NCI-H1105 treated with DMSO at 0.1 percent for 48 hours (cell line): ENCODE measurements at places on chromosomes 3 and 15.

GRCh38 chr15:101394654-101395053 lies 94.9 kb downstream of the PCSK6 start:
- no peak for DNase-seq

- DNase-seq: no peak
These were observed 29.6 kb upstream of the SECISBP2L start for GRCh38 chr15:49075881-49076280.

DNA sequence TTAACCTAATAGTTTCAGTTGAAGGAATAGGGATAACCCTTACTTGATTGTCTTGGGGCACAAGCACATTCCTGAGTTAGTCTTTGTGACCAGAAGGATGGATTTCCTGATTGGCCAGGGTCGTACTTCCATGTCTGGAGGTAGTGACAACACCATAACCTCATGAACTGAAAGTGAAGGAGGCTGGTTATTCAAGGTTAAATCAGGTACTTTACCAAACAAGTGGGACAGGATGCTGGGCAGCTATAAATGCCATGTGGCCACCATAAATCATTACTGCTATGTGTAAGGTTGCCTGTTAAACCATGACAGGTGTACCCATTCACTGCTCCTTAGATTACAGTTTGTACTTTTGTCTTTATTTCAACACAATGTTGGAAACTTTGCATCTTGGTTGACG lies 128.3 kb upstream of the SAMMSON start:
- no peak for DNase-seq

DNA sequence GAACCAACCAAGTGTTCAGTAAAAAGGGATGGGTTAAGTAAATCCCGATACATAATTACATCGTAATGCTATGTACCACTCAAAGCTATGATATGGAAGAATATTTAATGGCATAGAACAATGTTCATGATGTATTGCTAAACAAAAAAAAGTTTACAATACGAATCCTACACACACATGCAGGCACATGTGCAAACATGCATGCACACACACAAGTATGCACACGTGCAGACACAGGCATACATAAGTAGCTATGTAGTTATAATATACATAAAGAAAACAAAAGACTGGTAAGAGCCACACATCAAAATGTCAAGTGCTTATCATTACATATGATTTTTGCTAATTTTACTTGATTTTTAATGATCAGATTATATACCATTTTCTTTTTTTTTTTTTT lies 74.2 kb downstream of the ARRDC4 start:
- DNase-seq: no peak

- no peak for DNase-seq
These were observed 45.1 kb downstream of the MFSD1 start for GRCh38 chr3:158846803-158847451.

- no peak for DNase-seq
These were observed 5.4 kb downstream of the ANKRD63 start for GRCh38 chr15:40277471-40277870.

GRCh38 chr3:37700466-37701248 lies 161.0 kb upstream of the CTDSPL start:
- DNase-seq: no peak

GRCh38 chr15:79943820-79944219 lies 27.2 kb downstream of the BCL2A1 start:
- no peak for DNase-seq

DNA sequence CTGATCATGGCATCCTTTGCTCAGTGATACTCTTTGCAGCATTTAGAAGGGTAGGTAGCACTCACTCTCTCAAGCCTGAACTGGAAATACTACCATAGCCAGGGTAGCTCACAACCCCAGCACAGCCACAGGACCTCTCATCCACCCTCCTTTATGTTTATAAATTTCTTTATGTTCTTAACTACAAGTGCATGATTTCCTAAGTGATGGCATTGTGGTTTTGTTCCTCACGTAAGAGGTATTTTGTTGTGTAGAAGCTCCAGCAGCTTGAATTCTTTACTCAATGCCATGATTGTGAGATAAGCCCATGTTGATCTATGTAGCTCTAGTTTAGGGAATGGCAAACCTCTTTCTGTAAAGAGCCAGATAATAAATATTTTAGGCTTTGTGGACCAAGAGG lies 7.9 kb upstream of the RTP3 start:
- no peak for DNase-seq

DNA sequence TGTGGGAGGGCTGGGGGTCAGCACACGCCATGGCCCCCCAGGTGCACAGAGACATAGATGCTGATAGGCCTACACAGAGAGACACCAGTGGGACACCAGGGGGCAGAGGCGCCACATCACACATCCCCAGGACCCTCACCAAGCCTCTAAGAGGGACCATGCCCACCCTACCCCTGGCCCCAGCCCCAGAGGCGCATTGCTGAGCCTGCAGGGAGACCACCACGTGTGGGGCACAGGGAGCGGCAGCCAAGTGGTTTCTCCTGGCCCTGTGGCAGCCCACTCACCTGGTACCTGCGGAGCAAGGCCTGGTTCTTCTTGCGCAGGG lies 1.2 kb downstream of the CCDC9B start:
- no peak for DNase-seq

GRCh38 chr3:66673293-66673692 lies 172.5 kb upstream of the LRIG1 start:
- no peak for DNase-seq

DNA sequence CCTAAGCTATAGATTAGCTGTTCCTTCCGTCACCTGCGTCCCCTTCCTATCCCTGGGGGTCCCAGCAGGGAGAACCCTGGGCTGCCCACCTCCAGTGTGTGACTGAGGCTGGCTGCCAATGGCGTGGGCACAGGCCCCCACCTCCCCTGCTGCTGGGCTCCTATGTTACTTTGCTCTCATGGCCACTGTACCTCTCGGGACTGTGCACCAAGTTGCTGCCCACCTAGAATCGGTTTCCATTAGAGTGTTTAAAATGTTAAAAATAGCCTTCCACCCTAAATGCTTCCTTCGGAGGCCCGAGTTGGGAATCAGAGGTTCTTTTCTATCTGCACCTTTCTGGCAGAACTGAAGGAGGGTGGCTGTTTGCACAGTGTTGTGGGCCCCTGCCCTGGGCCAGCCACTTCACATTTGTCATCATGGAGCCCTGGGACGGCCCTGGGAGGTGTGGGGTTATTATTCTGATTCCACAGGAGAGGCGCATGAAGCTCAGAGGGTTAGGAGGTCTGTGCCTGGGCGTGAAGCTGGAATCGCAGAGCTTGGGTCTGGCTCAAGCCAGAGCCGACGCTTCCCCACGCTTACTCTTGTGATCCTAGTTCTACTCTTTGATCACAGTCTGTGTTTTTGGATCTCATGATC lies 29.1 kb downstream of the IRAK2 start:
- DNase-seq: no peak

DNA sequence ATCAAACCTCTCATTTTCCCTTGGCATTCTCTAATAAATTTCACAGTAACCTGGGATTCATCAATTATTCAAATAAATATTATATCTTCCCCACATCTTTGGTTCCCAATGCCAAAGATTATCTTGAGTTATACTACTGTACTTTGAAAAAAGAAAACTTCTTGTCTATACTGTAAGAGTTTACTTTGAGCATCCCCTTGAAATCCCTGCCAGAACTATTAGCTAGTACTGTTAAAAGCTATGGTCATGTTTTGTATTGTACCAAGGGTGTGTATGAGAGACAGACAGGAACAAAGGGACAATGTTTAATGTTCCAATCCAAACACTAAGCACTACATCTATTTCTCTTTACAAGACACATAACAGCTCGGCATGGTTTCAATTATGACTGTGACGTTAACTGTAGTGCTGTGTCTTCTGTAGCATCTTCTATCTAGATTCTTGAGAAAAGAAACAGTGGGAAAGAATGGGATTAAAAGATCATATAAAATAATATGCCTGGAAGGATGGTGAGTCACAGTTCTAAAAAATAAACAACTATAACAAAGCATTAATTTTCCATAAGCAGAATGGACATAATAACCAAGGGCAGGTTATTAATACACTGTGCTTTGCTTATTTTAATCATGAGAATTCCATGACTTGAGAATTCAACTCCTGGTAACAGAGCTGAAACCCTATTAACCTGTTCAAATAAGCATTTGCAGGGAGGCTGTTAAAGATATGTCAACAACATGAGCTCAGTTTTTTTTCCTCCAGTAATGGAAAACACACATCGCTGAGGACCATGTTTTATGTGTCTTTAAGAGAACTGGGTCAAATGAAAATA lies 71.1 kb downstream of the ALDH1A2 start:
- no peak for DNase-seq

GRCh38 chr15:57504599-57504940 lies 87.1 kb upstream of the MYZAP start:
- no peak for DNase-seq

GRCh38 chr15:37550360-37551024 lies 383.9 kb upstream of the TMCO5A start:
- DNase-seq: no peak

DNA sequence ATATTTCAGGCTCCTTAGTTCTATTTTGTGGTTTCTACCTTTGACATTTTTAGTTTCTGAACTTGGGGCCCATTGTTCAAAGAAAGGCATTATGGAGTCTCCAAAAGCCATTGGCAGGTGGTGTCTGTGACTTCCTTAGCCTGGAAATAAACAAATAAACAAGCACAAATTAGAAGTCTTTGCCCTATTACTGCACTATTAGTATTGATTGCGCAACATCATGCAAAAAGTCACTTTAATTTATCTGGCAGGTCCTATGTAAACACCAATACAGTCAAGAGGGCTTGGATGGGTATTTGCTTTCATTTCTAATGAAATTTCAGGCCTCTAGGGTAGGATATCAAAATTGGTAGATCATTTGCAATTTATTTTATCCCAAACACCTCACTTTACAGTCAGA lies 85.6 kb downstream of the LPP start:
- peak; percentile 26 for DNase-seq

GRCh38 chr3:9435316-9435715 lies 37.9 kb downstream of the SETD5 start:
- DNase-seq: no peak

- no peak for DNase-seq
These were observed 185.9 kb upstream of the NSMCE3 start for GRCh38 chr15:29455530-29455929.

DNA sequence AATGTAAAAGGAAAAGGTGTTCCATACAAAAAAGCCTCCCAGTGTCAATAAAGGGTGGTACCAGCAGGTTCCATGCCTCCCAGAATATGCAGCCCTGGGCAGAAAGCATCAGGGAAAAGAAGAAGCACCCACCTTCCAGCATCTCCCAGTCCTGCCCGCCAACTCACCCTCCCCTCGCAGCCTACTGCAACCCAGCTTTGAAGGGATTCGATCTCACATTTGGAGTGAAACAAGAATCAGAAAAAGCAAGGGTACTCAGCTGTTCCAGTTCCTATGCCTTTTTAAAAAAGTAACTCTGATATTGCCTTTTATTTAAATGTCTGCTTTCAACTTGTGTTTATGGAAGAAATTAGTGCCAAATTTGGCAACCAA lies 166.9 kb downstream of the ADAMTS17 start:
- no peak for DNase-seq

- DNase-seq: no peak
These were observed 97.2 kb upstream of the LRRFIP2 start for GRCh38 chr3:37271611-37272010.

GRCh38 chr15:77426871-77427270 lies 6.2 kb downstream of the HMG20A start:
- no peak for DNase-seq

DNA sequence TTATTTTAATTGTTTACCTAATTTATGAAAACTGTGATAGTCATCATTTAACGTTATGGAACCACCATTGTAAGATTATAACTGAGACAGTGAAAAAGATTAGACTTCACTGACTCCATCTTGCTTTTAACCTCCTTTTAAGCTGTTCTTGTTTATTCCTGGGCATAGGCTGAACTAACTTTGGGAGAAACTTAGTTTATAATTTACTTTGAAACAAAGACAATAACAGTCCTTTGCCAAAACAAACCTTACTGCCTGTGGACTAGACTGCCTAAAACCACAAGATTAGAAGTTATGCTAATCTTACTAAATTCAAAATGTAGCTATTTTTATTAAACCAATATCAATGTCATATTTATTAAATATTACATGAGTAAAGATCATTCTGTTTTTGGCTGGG lies 44.3 kb upstream of the TMEM45A start:
- no peak for DNase-seq

DNA sequence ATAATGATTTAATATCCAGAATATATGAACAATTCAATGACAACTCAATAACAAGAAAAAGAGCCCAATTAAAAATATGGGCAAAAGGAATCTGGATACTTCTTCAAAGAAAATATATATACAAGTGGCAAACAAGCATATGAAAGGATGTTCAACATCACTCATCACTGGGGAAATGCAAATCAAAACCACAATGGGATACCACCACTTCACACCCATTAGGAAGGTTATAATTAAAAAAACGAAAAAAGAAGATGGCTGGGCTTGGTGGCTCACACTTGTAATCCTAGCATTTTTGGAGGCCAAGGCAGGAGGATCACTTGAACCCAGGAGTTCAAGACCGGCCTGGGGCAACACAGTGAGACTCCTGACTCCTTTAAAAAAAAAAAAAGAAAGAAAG lies 4.1 kb downstream of the CCDC12 start:
- DNase-seq: no peak

DNA sequence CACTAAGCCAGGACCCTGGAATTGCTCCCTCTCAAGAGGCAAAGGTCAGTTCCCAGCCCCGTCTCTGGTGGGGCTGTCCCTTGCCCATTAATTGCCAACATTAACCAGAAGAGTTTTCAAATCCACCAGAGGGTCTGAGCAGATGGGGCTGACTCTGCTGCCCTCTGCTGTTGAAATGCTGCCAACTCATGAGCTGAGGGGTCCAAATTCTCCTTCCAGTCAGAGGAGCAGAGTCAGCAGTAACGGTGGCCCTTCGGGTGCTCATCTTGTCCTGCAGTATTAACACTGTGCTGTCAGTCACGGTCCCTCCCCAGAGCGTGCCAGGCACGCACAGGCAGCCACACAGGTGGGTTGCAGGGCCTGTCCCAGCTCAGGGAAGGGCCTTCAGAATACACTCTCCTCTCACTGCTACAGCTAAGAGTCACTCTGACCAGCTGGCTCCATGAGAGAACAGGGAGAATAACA lies 10.7 kb upstream of the SPTBN5 start:
- DNase-seq: peak; percentile 58

GRCh38 chr3:8578282-8578681 lies 66.3 kb downstream of the SSUH2 start:
- DNase-seq: no peak

GRCh38 chr3:187112934-187113793 lies 26.1 kb downstream of the RPL39L start:
- peak; percentile 34 for DNase-seq

DNA sequence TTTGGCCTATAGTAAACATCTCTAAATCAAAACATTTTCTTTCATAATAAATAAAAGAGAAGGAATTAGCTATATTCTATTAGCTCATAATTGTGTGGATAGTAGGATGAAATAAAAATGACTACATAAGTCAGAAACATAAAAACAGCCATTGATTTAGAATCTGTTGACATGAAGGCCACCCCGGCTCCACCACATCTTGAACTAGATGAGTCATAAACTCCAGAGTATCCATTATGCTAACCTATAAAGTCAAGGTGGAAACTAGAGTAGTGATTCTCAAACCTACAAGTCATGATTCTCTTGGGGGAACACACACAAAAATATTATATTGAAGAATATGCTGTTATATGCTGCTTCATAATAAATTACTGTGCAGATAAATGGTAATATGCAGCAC lies 831.0 kb downstream of the TUSC7 start:
- DNase-seq: no peak
